ENCODE measurements at places on chromosomes 1 and 21.

DNA sequence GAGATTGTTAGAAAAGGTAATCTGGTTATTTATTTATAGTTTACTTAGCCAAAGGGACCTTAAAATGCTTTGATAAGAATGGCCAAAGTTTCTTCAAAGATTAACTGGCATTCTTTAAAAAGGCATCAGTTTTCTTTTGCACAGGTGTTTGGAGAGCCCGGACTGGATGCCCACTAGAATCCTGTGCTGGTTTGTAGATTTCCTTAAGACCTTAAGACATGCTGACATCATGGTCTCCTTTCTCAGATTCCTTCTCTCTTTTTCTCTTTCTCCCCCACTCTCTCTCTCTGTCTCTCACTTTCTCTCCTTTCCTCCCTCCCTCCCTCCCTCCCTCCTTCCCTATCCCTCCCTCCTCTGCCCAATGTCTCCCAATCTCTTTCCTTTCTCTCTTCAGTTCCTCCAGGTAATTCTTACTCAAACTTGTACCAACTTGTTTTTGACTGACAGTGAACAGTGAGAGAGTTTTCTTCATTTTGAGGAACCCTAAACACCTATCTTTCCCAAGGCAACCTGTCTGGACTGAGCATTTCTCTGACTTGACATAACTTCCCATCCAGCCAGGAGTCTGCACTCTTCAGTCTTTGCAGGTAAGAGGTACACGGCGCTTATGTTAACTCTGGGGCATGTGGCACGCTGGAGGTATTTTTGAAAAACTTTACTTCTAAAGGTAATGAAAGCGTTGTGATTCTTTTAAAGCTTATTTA lies at the start of gene KCNJ15:
KCNJ15 (plus strand) TSS at position 393 of the 704 bp plus-strand sequence. CDS start 42,271 bp downstream, outside the sequence.
- no peak for DNase-seq

DNA sequence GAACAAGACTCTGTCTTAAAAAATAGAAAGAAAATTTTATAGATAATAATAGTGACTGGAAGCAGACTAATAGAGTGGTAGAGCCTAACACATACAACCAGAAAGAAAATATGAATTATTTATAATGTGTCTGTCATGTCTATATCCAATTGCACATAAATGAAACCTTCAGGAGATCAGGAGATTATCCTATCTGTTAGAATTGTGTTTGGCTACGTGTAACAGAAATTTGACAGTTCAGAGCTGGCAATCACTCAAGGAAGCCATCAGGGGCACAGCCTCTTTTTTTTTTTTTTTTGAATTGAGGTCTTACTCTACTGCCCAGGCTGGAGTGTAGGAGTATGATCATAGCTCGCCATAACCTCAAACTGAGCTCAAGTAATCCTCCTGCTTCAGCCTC lies 157.2 kb downstream of the TGFB2 start:
- no peak for DNase-seq

GRCh38 chr1:42844592-42845140 lies 1.7 kb upstream of the ZNF691 start:
- DNase-seq: no peak

DNA sequence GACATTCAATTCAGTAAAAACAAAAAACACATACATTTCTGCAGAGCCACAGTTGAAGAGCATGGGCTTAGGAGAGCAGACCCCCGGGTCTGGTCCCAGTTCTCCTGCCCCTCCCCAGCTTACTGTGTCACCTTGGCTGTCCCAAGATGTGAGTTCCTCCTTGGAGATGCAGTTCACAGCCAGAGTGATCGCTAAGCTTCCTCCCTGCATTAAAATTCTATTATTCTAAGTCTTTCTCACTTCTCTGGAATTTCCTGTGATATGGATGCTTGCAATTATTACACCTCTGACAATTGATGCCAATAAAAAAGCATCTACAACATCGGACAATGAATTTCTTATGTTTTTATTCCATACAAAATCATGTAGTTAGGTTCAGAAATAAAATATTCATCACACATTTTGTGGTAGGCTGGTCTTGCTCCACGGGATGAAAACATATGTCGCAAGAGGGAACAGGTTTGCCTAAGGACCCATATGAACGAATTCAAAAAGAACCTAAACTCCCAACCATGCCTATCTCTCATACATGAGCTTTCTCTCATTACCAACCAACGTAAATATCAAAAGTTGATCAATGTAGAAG lies 328.5 kb upstream of the RUNX1 start:
- DNase-seq: no peak

DNA sequence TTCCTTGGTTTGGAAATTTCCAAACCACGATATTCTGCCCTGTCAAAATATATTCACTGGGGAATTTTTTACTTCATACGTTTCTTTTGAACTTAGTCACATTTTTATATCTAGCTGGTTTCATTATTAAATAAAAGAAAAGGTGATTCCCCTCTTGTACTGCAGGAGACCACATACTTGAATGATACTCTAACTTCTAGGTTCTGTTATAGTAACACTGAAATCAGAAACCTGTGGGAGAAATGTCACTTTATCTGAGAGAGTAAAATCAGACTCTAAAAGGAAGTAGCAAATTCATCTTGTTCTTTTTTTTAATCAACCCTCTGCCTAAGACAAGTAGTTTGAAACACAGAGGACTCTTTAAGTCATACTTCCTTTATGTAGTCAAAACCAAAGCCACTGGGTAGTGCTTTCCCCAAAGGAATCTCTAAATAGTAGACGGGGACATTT lies 34.4 kb downstream of the MRPL39 start:
- no peak for DNase-seq

DNA sequence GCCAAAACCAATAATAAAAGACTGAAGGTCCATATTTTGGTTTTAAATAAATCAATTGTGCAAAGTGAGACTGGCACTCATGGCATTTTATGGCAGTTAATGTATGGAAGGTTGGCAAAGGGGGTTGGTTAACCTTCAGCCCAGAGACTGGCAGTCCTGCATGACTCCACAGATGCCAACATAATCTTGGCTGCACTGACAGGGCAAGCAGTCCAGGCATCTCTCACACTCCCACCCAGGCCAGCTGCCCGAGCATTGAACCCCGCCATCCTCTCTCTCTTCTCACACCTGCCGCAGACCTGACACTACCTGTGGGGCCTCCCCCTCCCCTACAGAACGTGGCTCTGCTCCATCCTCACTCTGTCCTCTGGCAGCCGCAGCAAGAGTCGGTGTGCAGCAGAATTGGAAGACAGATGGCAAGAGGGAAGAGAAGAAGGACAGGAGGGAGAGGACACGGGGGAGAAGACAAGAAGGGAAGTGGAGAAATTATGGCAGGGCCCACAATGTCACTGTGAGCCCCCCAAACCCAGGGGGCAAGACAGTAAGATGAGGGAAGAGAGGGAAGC lies 43.7 kb downstream of the ITPKB start:
- DNase-seq: no peak

- DNase-seq: peak; percentile 40
Observed at GRCh38 chr1:218785928-218786327, 387.8 kb upstream of the LYPLAL1 start.

- DNase-seq: no peak
Observed at GRCh38 chr1:94422115-94422820, 4.1 kb downstream of the ABCD3 start.

- no peak for DNase-seq
Observed at GRCh38 chr1:221911714-221912113, 169.8 kb upstream of the DUSP10 start.

- DNase-seq: no peak
Observed at GRCh38 chr1:155529929-155530328, 32.7 kb downstream of the ASH1L start.

GRCh38 chr1:199109160-199109559 lies 470.3 kb downstream of the PTPRC start:
- no peak for DNase-seq

GRCh38 chr1:93993731-93994130 lies 84.5 kb upstream of the GCLM start:
- DNase-seq: no peak

All from left hindlimb (tissue), 1 donor.